ENCODE measurements at places on chromosomes 3 and 15.

GRCh38 chr3:25478964-25479726 lies 51.1 kb downstream of the RARB start:
- no peak for DNase-seq

DNA sequence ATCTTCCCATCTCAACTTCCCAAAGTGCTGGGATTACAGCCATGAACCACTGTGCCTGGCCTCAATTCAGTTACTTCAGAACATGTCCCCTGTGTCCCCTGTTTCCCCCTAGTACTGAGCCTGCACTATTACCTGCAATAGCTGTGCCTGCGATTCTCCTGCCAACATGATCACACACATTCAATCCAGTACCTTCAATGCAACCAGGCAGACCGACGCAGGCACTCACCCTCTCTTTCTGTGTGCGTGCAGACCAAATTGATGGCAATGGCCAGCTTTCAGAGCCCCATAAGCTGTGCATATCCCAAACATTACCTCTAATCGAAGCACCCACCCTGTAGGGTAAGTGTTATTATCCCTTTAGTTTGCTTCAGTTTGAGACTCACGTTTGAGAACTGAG lies 73.0 kb upstream of the EPHB3 start:
- DNase-seq = no peak

DNA sequence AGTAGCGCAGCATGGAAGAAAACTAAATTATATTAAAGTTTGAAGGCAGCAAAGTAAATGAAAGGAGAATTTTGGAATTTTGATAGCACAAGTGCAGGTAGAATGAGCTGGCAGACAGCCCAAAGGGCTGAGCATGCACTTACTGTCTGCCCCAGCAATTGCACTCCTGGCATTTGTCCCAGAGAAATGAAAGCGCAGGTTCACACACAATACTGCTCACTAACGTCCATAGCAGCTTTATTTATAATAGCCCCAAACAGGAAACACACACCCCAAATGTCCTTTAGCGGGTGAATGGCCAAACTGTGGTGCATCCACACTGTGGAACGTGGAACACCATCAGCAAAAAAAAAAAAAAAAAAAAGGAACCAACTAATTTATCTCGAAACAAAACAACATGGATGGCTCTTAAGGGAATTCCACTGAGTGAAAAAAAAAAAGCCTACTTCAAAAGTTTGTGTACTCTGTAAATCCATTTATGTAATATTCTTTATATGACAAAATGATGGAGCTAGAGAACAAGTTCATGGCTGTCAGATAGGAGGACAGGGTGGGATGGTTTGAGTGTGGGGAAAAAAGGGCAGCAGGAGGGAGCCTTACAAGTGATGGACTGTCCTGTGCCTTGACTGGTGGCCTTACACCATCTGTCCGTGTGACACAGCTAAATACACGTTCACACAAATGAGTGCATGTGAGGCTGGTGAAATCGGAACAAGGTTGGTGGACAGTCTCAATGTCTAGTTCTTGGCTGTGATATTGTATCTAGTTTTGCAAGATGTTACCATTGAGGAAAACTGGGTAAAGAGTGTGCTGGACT lies 6.0 kb upstream of the TM2D3 start:
- no peak for DNase-seq

DNA sequence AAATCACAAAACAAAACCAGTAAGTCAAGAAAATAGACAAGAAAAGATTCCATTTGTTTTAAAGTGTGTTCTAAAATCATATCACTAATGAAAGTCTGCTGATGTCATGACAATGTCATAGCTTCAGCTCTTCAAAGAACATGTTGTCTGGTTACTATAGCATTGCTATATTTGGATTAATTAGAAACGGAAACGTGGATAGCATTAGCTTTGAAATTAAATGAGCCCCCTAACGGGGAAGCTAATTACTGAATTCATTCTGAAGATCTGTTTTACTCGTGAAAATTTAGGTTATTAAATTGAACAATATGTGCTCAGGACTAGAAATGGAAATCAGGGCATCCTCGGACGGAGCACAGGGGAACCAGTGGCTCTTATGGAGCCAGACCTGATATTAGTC lies 316.7 kb upstream of the AGTR1 start:
- DNase-seq = no peak

DNA sequence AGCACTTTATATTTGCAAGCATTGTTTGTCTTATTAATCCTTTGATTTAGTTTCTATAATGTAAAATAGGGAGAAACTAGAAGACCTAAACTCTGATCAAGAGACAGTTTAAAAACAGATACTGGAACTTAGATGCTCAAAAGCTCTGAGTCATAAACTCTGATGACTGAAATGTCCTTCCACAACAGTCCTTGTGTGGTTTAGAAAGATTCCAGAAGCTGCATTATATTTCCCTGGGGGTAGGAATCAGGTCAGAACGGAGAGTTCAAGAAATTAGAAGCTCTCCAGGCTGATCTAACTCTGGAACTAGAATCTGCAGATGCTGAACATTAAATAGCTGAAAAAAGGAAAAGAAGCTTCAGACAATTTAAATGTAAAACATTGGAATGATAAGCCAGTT lies 18.3 kb upstream of the ONECUT1 start:
- no peak for DNase-seq

- no peak for DNase-seq
These were observed 408.8 kb downstream of the OCA2 start for GRCh38 chr15:27690290-27690689.

DNA sequence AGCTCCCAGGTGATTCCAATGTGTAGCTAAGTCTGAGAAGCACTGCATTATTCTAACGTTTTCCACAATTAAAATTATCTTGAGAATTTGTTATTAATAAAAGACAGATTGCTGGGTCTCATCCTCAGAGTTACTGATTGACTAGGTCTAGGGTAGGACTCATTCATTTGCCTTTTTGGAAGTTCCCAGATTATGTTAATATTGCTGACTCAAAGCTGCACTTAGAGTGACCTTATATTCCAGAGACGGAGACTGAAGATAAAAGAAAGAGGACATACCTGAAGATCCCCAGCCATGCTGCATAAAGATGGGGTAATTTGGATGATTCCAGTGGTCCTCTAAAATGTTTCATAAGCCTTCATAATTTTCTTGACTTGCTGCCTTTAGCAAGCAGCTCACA lies 81.8 kb downstream of the PLSCR2 start:
- DNase-seq = no peak

DNA sequence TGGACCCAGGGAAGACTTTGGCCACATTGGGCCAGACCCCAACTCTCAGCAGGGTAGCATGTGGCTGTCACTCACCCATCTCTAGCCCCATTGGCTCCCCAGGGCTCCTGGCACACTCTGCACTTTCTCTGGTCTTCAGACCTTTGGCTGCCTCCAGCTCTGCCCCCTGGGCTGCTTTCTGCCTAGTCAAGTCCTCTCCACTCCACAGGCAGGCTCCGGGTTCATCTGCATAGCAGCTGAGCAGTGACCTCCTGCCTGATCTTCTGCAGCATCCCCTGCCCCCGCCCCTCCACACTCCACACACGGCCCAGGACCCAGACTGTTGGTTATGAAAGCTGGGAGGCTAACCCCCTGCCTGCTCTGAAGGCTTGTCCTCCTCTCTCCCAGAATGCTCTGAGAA lies 8.4 kb upstream of the C15orf39 start:
- DNase-seq = no peak

- no peak for DNase-seq
These were observed 104.8 kb downstream of the PPP2R3A start for GRCh38 chr3:136070334-136070733.

DNA sequence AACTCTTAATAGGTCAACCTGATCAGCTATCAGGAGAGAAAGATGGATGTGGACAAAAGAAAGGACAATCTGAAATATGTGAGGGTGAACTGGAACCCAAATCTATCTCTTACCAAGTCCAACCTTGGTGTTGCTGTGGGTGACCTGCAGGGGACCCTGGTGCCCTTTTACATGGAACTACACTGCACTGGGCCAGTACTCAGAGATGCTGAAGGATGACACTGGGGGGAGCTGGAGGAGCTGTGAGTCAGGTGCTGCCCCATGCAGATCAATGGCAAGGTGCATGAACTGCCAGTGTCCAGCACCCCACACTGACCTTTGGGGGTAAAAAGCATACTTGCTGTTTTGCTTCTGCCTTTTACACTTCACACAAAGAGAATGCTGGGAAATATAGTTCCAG lies 55.6 kb upstream of the TBC1D5 start:
- no peak for DNase-seq

DNA sequence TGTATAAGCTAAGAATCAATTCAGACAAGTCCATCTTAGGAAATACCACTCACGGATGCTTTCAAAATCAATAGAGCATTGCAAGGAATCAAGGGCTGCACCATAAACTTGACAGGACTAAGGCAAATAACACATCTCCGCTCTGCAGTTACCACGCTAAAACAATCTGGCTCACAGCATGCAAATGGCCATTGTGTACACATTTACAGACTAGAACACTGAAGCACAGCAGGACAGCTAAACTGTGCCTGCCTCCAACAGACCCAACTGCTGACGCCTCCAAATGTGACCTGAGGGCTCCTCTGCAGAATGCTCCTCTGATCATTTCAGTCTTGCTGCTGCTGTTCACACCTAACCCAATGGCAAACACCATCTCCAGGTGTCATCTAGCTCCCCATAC lies 104.3 kb downstream of the MEX3B start:
- no peak for DNase-seq

DNA sequence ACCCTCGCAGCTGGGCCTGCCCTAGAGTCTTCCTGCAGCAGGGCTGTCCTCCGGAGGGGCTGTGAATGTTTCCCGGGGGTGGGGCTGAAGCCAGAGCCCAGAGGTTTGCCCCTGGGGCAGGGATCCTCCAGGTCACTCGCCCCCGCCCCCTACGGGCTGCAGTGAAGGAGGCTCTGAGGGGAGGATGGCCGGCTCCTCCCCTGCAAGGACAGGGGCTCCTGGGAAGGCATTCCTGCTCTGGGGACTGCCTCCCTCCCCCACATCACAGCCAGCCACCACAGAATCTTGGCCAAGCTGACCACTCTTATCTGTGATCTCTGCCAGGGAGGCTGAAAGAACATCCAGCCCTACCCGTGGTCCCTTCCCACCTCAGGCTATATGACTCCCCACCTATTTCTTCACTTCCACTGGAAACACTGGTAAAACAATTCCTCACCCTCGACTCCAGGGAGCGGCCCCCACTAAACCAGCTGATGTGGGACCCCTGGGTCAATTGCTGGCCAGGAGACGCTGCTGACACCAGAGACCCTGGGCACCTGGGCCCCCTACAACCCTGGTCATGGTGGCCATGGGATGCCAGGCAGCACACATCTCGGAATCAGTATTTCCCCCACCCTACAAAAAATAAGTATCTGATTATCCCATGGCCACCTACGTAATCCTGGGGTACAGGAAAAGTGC lies 66.0 kb downstream of the HMCES start:
- DNase-seq = no peak

DNA sequence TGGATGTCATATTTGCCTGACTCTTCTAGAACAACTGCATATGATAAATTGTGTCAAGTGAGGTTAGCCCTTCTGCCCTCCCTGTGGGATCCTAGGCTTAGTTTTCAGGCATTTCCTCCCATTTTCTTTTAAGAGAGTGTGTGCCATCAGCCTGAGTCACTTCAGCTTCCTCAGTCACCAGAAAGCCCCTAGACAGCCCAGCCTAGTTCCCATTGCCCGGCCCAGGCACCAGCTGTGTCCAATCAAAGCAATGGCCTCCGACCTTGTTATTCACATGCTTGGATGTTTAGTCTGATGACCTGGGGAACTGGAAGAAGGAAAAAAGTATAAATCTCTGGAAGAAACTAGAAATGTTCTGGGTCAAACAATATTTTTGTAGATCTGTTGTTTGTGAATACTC lies 221.9 kb upstream of the LRIG1 start:
- DNase-seq = no peak

GRCh38 chr3:108406661-108407206 lies 103.7 kb downstream of the MYH15 start:
- no peak for DNase-seq

DNA sequence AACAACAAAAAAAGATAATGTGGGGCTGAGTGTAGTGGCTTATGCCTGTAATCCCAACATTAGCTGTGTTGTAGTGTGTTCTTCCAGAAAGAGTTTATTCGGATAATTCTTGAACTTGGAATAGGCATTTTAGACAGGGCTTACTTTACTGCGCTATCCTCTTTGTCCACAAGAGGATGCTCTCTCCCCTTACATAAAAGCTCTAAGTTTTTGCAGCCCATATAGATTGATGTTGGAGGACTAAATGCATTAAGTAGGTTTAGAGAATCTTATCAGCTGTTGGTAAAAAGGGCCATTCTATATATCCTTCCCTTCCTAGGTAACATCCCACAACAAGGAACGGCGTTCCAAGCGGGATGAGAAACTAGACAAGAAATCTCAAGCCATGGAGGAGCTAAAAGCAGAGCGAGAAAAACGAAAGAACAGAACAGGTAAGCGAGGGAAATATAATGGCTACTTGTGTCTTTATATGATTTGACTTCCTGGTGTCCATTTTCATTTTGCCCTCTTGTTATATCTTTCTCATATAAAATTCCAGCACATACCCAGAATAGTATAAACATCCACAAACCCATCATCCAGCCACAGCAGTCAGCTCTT lies 27.8 kb upstream of the ITPKA start:
- DNase-seq = no peak

DNA sequence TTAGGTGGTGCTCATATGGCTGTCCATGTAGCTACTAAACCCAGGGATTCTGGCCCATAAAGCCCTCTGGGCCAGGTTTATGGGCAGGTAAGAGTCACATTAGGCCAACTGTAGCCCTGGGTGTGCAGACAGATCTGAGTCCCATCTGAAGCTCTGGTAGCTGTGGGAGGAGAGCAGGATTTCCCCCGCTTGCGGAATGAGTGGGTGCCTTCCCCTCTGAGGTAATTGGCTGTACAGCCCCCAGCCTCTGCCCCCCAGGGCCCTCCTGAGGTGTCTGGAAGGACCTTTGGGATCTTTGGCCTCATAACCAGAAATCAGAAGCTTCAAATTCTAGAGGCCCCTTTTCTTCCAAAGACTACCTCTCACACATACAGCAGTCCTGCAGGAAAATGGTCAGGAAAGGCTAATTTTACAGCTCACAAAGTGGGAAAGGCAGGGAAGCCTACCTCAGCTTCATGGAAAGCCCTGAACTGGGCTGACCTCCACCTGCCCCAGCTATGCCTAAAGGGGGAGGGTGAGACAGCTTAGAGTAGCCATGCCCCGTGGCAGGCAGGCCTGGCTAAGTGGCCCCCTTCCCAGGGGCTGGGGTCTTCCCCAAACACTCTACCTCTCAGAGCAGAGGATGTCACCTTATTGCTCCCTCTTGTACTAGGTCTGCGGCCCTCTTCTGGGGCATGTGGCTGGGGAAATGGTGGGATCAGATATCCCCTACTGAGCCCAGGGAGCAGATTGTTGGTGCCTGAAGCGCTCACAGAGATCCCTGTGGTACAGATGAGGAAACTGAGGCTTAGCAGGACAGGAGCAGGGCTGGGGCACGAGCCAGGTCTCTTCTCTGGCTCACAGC lies 16.8 kb downstream of the HEMK1 start:
- no peak for DNase-seq

GRCh38 chr3:184004476-184004875 lies 13.2 kb downstream of the ABCC5 start:
- DNase-seq = no peak

DNA sequence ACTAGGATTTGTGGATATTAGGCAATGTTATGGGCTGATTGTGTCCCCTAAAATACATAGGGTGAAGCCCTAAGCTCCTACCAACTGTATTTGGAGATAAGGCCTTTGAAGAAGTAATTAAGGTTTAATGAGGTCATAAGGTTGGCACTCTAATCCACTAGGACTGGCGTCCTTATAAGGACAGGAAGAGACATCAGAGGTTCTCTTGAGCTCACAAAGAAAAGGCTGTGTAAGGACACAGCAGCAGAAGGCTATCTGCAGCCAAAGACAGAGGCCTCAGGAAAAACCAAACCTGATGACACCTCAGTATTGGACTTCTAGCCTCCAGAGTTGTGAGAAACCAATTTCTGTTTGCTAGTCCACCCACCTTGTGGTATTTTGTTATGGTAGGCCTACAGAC lies 416.7 kb downstream of the ZBTB20 start:
- DNase-seq = no peak

Measured in stimulated activated CD4-positive, alpha-beta T cell treated with anti-CD3 and anti-CD28 coated beads, TNF-alpha, amount 100 ng/mL, for 4 hours (primary cell).